ENCODE measurements at places on chromosomes 2 and 18.
A peak's percentile ranks its signal among the peaks of the same experiment; 100 is the strongest.

DNA sequence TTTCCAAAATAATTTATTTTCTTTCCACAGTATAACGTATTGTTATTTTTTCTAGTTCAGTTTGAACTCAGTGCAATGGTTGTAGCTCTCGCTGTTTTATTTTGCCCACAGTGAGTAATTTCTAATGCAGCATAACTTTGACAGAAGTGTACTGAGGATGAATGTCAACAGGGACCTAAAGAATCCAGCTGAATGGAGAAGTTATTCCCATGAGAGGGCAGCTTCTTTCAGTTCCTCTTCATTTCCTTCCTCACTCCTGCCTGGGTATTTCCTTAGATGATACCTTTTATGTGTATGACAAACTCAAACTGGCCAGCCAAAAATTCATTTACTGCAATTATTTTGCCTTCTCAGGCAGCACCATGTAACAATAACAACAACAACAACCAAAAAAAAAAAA is 1223.1 kb upstream of the ZEB2 start:
- H3K4me1 ChIP-seq, result no peaks in the 10 kb centered on the region
- H3K4me3 ChIP-seq, result no peak overlapping the region
- DNase-seq, result no peak
- no peaks in the 10 kb centered on the region for H3K36me3 ChIP-seq

DNA sequence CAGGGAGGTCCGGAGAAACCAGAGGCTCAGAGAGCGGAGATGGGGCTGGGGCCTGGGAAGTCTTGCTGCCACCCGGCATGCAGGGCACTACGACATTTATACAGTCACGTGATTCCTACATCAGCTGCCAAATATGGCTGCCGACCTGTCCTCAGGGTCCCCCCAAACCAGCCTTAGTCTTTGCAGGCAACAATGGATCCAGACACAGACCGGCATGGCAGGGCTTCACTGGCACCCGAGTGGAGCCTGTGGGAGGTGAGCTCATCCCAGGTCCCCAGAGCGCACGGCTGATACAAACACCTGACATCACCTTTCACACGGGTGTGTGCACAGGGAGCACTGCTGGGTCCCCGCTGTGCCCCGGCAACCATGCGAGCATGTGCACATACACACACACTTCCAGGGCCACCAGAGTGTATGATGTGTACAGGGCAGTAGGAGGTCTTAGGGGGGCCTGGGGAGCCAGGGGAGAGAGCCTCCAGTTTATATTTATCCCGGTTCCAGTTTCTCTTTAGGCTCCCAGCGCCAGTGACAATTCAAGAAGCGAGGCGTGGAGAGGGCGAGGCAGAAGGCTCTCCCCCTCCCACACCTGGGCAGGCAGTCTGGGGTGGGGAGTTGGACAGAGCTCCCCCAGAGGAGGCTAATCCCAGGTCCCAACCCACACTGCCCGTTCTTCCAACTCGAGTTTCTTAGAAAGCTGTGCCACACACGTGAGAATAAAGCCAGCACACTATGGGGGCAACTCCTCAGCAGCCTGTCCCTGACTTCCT is 2.7 kb downstream of the SEMA4C start:
- peaks cover 11% of the 10 kb centered on the region for H3K36me3 ChIP-seq
- H3K27me3 ChIP-seq, result no peaks in the 10 kb centered on the region
- peaks cover 48% of the 10 kb centered on the region for H3K4me1 ChIP-seq

DNA sequence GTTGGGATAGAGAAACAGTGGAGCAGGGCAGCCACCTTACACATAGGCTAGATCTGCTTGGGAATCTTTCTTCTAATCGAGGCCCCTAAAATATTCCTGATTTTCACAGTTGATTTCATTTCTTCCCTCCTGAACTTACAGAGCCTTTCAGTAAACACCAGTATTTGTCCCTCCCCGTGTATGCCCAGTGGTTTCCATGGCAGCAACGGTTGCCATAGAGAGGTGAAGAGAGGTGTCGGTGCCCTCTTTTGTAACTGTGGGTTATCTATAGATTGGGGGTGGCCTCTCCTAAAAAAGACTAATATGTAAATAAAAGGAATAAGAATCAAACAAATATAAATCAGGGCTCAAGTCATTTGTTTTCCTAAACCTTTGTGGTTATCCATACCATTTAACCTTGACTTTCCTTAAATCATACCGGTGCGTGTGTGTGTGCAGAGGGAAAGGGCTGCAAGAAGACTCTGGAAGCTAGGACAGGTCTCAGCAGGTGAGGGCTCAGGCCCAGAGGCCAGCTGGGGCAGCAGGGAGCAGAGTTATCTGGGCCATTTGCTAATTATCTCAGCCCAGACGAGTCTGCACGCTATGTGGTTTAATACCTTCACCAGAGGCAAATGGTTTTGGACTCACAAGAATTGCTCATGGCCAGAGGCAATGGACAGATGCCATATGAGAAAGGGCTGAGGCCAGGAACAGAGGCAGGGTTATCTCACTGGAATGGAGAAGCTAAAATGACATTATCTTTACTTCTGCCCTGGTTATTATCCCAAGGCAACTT is 35.5 kb downstream of the LIPG start:
- H3K27me3 ChIP-seq, result no peaks in the 10 kb centered on the region
- no peak overlapping the region for H3K27ac ChIP-seq
- peaks cover 2% of the 10 kb centered on the region for H3K36me3 ChIP-seq
- no peaks in the 10 kb centered on the region for H3K4me1 ChIP-seq

- DNase-seq, result no peak
- H3K4me1 ChIP-seq, result no peaks in the 10 kb centered on the region
- no peaks in the 10 kb centered on the region for H3K36me3 ChIP-seq
- no peak overlapping the region for H3K4me3 ChIP-seq
- no peak overlapping the region for H3K27ac ChIP-seq
Observed at GRCh38 chr2:154912215-154912614, 213.7 kb downstream of the KCNJ3 start.

GRCh38 chr18:7805096-7805495 is 238.0 kb downstream of the PTPRM start:
- no peak overlapping the region for H3K27ac ChIP-seq
- no peak overlapping the region for H3K4me3 ChIP-seq
- no peaks in the 10 kb centered on the region for H3K4me1 ChIP-seq
- no peaks in the 10 kb centered on the region for H3K36me3 ChIP-seq
- no peaks in the 10 kb centered on the region for H3K27me3 ChIP-seq
- DNase-seq, result no peak

- H3K4me3 ChIP-seq, result peak within 1 kb of the TSS; percentile 26
- H3K4me1 ChIP-seq, result peaks cover 14% of the 10 kb centered on the region
- peak within 1 kb of the TSS; percentile 39 for H3K27ac ChIP-seq
- DNase-seq, result peak; percentile 44
- H3K36me3 ChIP-seq, result no peaks in the 10 kb centered on the region
Observed at GRCh38 chr2:224401641-224402342, at the start of gene FAM124B. Gene FAM124B (minus strand): TSS chr2:224402107. CDS start chr2:224401768, 339 bp downstream.

DNA sequence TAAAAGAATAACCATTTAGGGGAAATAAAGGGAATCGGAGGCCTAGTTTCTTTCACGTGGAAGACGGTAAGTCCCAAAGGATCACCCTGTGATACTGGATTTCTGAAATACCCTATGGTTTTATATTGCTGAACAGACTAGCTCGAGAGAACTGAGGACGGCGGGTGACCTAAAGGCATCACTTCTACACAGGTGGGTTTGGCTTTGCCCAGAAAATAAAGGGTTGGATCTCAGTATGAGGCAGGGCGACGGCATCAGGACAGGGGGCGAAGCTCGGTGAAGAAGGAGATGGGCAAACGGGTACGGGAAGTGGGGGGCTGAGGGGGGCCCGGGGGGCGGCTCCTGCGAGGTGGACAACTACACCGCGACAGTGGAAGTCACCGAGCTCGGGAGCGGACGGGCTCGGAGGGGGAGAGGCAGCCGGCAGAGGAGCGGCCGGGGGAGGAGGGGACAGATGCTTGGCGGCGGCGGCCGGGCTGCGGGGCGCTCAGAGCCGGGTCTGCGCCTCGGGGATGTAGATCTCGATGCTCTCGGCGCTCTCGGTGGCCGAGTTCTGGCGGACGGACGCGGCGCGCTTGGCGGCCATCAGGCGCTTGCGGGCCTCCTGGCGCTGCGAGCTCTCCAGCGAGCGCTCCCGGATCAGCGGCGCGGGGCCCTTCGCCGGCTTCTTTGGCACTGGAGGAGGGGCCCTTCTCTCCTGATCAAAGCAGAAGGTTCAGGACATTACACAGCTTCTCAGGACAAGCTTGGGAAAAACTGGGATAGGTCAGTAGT is 48.9 kb downstream of the TGIF1 start:
- DNase-seq, result no peak
- H3K27me3 ChIP-seq, result no peaks in the 10 kb centered on the region
- no peak overlapping the region for H3K27ac ChIP-seq

- DNase-seq, result no peak
- no peak overlapping the region for H3K4me3 ChIP-seq
- H3K27ac ChIP-seq, result no peak overlapping the region
- H3K36me3 ChIP-seq, result no peaks in the 10 kb centered on the region
- no peaks in the 10 kb centered on the region for H3K27me3 ChIP-seq
- no peaks in the 10 kb centered on the region for H3K4me1 ChIP-seq
Observed at GRCh38 chr2:164046040-164046439, 310.2 kb upstream of the FIGN start.

- no peak overlapping the region for H3K4me3 ChIP-seq
- DNase-seq, result no peak
- no peaks in the 10 kb centered on the region for H3K27me3 ChIP-seq
- no peaks in the 10 kb centered on the region for H3K36me3 ChIP-seq
- H3K27ac ChIP-seq, result no peak overlapping the region
- H3K4me1 ChIP-seq, result no peaks in the 10 kb centered on the region
Observed at GRCh38 chr2:181483211-181483610, 26.0 kb downstream of the ITGA4 start.

DNA sequence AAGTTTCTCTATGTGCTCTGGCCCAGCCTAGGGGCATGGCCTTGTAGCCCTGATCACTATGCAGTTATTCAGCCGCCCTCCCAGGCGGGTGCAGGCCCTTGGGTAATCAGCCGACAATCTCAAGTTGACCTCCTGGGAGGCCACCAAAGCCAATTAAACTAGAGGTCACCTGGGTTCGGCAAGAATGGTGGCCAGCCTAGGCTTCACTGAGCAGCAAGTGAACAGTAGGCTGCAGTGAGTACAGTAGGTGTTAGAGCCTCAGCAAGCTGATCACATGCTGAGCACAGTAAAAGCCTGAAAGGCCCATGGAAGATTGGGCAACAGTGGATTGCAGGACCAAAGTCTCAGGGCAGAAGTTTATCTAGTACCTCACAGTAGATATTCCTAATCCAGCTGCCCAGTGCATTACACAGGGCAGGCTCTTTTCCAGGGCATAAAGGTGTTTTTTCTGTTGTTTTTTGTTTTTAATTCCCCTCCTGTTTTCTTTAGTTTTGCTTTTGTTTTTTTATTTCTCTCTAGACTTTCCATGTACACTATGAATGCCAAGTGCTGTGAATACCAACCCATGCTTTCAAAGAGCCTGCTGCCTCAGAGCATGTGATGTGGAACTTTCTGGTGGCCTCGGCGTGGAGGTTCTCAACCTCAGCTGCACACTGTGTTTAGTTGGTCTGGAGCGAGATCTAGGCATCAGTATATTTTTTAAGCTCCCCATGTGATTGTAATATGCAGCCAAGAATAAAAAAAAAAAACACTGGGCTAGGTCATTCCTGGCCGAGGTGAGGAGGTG is 55.9 kb upstream of the ATL2 start:
- no peaks in the 10 kb centered on the region for H3K27me3 ChIP-seq
- no peak for DNase-seq
- H3K36me3 ChIP-seq, result no peaks in the 10 kb centered on the region
- H3K4me1 ChIP-seq, result peaks cover 11% of the 10 kb centered on the region

- H3K36me3 ChIP-seq, result no peaks in the 10 kb centered on the region
- H3K27ac ChIP-seq, result no peak overlapping the region
- no peaks in the 10 kb centered on the region for H3K27me3 ChIP-seq
- H3K4me1 ChIP-seq, result no peaks in the 10 kb centered on the region
Observed at GRCh38 chr2:146994246-146994645, 850.6 kb upstream of the ACVR2A start.
